Urinary bladder (tissue), 4 donors: ENCODE measurements at places on chromosomes 3 and 15. TPM values are rescaled to one million over a fixed set of nuclear protein-coding genes. Genes with fewer than 3 reads are reported as not detected.

GRCh38 chr15:48954538-48954937 lies 9.2 kb downstream of the SHC4 start:
- no peak for DNase-seq

- DNase-seq, result no peak
These were observed 517.6 kb upstream of the ROBO1 start for GRCh38 chr3:80285388-80285787.

The NDUFB5 gene
- total RNA-seq, result 190 TPM

The PCOLCE2 gene
- total RNA-seq, result 58.4 TPM

- no peak for DNase-seq
These were observed 491.7 kb downstream of the ZIC1 start for GRCh38 chr3:147900851-147901250.
